ENCODE measurements at places on chromosomes 11 and 22.

- peak; percentile 15 for DNase-seq
Measured at GRCh38 chr11:104892723-104893511, 5.3 kb downstream of the CASP12 start.

GRCh38 chr11:41058138-41058537, 401.3 kb downstream of the LRRC4C start:
- no peak for DNase-seq

- peak; percentile 98 for DNase-seq
Measured at GRCh38 chr11:65421794-65422632, 585 bp upstream of the NEAT1 start.

DNA sequence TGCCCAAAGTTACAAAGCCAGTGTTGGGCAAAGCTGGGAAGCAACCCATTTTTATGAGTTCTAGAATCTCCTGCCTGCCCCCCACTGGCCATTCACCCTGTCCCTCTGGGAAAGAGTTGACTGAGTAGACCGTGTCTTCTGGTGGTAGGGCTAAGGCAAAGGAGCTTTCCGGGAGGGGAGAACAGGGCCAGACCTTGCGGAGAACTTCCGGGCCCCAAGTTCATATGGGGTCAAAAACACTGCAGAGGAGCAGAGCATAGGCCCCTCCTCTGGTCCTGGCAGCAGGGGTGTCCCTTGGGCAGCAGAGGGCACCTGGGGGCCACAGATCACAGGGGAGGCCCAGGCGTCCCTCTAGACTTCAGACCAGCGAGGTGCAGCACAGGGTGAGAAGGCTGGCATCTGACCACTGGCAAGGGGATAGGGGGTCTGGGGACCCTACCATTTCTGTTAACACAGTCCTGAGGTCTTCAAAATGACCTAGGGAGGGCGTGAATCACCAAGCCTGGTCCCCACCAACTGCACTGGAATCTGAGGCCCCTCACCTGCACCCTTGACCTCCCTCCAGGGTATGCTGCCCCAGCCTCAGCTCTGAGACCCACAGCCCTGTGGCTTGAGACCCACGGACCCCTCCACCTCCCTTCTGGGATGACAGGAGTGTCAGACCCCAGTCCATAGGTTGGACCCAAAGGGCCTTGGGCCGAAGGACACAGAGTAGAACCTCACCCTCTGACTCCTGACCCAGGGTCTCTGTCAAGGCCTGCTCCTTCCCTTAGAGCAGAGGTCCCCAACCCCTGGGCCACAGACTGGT, 1.3 kb upstream of the ARAP1 start:
- no peak for DNase-seq

- peak; percentile 71 for DNase-seq
Measured at GRCh38 chr11:44246726-44247125, 63.2 kb downstream of the ALX4 start.

GRCh38 chr11:45541693-45542434, 123.6 kb downstream of the CHST1 start:
- no peak for DNase-seq

GRCh38 chr11:117202386-117203068, 3.4 kb downstream of the TAGLN start:
- peak; percentile 26 for DNase-seq

GRCh38 chr22:39735776-39736175, 157.8 kb downstream of the ENTHD1 start:
- DNase-seq, result no peak

GRCh38 chr11:117690484-117691217, 106.4 kb downstream of the DSCAML1 start:
- no peak for DNase-seq

DNA sequence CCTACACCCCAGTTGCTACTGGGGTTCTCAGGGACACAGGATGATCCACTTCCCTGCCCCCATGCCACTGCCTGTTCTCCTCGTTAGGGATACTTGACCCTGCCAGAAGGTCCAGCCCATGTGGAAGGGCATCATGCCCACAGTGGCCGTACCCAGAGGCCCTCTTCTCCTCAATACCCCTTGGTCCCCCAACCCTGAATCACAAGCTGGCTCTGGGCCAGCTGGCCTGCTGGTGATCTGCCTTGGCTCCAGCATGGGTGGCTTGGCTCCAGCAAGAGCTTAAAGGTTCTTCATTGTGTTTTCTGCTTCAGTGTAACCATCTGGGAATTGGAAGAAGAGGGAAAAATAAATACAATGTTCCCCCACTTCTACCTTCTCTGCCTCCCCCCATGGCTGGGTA, 11.1 kb upstream of the TPBGL start:
- DNase-seq, result no peak

GRCh38 chr11:110524238-110524637, 94.5 kb downstream of the FDX1 start:
- DNase-seq, result peak; percentile 91

- DNase-seq, result peak; percentile 70
Measured at GRCh38 chr11:12123799-12124198, 13.4 kb downstream of the MICAL2 start.

DNA sequence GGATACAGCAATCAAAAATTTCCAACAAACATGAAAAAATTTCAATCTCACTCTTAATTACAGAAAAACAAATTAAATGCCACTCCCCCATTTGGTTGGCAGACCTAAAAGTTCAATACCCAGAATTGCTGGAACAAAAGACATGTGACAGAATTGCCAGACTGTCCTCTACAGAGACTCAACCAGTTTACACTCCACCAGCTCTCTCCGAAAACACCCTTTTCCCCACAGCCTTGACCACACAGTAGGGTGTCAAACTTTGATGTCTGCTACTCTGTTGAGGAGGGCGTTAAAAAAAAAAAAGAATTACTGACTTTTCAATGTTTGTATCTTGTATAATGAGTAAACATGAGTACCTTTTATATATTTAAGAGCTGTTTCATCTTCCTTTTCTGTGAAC, 44.7 kb upstream of the YPEL1 start:
- DNase-seq, result no peak

DNA sequence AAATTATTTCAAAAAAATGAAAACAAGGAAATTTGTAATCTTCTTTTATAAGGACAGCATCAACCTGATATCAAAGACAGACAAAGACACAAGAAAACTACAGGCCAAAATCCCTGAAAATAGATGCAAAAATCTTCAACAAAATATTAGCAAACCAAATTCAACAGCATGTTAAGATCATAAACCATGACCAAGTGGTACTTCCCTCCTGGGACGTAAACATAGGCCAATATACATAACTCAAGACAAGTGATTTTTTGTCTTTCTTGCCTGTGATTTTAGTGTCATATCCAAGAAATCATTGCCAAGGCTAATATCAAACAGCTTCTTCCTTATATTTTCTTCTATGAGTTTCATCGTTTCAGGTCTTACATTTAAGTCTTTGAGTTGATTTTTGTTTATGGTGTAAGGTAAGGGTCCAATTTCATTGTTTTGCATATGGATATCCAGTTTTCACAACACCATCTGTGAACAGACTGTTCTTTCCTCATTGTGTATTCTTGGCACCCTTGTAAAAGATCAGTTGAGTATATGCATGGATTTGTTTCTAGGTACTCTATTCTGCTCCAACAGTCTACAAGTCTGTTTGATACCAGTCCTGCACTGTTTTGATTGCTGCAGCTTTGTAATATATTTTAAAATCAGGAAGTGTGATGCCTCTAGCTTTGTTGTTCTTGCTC, 50.0 kb downstream of the SBF2 start:
- no peak for DNase-seq

Data from fibroblast of skin of abdomen (primary cell).